ENCODE measurements at places on chromosomes 6 and 20.

- no peak for DNase-seq
These were observed 12.0 kb upstream of the PTPN1 start for GRCh38 chr20:50498071-50498776.

DNA sequence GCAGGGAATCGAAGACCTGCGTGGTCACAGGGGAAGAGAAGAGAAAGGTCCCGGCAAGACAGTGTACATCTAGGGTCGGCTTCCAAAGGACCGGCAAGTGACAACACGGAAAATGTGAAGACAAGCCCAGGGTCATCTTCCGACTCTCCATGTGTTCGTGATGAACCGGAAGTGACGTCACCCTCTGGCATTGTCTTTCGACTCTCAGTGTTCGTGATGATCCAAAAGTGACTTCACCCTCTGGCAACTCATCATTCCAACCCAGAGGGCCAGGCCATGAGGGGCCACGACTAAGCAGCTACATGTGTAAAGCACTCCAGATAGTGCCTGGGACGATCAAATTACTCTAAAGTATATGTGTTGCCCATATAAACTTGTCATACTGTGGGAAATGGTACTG lies 290.8 kb downstream of the THBS2 start:
- DNase-seq: no peak

DNA sequence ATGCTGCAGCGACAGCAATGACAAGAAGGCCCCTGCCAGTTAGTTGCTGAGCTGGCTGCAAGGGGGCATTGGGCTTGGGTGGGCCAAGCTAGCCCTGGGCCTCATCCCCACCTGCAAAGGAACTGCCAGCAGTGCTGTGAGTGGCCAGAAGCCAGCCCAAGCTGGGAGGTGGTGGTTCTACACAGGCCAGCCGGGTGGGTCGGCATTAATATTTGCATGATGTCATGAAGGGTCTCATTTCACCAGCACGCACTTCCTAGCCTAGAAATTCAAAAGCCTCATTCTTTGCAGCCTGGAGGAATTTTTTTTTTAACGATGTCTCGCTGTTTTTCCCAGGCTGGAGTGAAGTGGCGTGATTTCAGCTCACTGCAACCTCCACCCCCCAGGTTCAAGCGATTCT lies 62.0 kb downstream of the IYD start:
- no peak for DNase-seq

GRCh38 chr6:136962661-136963060 lies 40.6 kb downstream of the SLC35D3 start:
- DNase-seq: peak; percentile 62

- no peak for DNase-seq
These were observed 363.8 kb downstream of the DOK5 start for GRCh38 chr20:54839224-54839623.

DNA sequence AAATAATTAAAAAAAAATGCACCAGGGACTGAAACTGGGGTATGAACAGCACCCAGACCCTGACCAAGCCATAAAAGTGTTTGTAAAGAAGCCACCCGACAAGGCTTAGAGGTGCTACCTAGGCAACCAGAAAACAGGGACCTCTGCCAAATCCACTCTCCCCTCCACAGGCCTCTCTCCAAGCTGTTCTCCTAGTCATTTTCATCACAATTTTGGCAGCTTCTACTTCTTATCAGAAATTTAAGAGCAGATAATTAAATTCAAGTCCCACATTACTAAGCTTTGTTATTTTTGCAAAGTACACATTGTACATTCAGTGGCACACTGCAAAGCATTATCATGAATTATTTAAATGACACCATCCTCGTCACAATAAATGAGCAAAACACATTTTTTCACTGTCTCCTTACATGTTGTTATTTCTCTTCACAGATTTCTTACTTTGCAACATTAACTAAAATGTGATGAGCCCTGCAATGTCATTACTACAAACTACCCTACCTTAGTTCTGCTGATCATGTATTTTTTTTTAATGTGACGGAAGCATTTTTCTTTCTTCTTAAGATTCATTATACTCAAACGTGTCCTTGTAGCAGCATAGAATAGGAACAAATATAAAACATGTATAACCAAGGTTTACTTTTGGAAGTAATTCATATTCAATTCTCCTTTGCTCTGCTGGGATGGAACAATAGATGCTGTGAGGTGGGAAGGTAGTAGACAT lies 38.1 kb downstream of the ECT2L start:
- DNase-seq: no peak

DNA sequence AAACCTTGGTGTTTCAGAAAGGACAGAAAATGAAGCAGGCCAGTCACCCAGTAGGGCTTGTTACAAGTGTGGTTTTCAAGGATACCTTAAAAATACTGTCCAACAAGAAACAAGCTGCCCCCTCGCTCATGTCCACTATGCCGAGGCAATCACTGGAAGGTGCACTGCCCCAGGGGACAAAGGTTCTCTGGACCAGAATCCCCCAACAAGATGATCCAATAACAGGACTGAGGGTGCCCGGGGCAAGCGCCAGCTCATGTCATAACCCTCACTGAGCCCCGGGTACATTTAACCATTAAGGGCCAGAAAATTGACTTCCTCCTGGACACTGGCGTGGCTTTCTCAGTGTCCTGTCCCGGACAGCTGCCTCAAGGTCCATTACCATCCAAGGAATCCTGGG lies 6.6 kb upstream of the NT5DC1 start:
- DNase-seq: no peak

- DNase-seq: no peak
These were observed 84.6 kb upstream of the ZNF322 start for GRCh38 chr6:26743941-26744699.

DNA sequence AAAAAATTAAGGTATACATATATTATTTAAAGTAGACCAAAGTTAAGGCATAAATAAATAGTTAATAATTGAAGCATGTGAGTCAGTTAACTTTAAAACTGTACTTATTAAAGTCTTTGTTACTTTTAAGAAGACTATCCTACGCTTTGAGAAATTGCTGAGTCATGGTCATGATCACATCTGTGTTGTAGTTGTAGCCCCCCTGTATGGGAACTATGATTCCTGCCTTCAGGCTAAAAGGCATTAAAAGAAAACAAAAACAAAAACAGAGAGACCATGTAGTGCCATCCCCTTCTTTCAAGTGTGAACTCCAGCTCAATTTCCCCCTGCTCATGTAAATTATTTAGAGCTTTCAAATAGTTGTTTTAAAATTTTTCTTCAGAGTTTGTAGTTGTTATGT lies 123.4 kb downstream of the FLRT3 start:
- DNase-seq: no peak

DNA sequence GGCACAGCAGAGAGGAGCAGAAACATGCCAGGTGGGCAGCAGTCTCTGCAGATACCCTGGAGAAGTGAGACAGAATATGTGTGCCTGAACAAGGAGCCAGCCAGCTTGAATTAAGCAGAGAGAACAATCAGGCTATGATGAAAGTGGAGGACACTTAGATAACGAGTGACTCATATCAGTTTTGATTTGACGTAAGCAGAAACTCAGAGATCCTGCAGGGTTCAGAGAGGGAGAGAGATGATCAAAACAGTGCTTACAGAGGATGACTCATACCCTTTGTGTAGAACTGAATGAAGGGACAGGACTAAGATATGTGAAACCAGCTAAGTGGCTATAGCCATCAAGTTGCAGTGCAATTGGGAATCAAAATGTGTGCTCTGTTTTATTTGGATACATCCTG lies 300.7 kb downstream of the TENT5A start:
- no peak for DNase-seq

- no peak for DNase-seq
These were observed 19.5 kb downstream of the GSTA4 start for GRCh38 chr6:52975580-52975979.

DNA sequence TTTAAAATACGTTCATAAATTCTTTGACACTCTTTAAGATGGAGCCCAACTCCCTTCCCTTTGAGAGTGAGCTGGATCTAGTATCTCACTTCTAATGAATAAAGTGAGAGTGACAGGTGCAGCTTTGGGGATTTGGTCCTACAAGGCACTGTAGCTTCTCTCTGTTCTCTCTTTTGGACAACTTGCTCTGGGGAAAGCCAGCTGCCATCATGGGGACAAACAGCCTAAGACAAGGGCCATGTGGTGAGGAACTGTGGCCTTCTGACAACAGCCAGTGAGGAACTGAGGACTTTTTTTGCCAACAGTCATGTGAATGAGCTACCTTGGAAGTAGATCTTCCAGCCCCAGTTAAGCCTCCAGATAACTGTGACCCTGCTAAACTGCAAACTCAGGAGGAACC lies 272.8 kb upstream of the AGPAT4 start:
- DNase-seq: no peak
